Stimulated activated CD8-positive, alpha-beta memory T cell treated with anti-CD3 and anti-CD28 coated beads, Interleukin-4, amount 100 ng/mL, for 48 hours (primary cell): ENCODE measurements at places on chromosomes 3 and 15.
A peak's percentile ranks its signal among the peaks of the same experiment; 100 is the strongest.

GRCh38 chr3:55951388-55951787, 464.3 kb upstream of the WNT5A start:
- no peak for DNase-seq

- no peak for DNase-seq
These were observed 195.8 kb downstream of the RORA start for GRCh38 chr15:61033319-61033718.

- DNase-seq: no peak
These were observed 370.2 kb upstream of the ZNF385D start for GRCh38 chr3:22121068-22121701.

DNA sequence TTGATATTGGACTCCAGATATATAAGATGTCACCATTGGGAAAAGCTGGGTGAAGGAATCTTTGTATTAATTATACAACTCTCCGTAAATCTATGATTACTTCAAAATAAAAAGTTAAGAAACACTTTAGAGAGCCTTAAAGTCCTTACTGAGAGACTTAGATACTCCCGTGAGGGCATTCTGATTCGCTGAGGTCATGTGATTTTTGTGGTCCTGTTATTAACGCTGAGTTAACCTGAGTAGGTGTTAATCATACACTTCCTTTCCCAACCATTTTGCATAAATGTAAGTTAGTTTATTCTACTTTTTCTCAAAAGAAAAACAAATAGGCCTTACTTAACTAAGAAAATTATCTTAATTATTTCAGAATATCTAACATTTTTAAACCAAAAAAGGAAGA, 67.1 kb upstream of the LMOD3 start:
- no peak for DNase-seq

DNA sequence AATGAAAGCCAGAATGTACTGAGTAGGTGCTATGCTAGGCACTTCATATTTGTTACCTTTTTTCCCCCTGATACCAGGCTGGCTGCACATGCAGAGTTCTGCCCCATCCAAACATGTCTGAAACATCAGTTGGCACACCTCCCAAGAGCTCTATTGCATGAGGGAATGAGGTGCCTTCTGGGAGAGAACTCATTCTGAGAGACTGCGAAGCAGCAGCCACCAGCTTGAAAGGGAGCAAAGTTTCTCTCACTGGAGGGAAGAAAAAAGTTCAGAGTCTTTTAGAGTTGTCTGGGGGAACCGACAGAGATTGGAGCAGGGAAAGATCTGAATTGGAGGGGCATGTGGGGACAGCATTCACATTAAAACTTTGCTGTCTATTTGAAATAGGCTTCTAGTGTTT, 84.1 kb downstream of the AGBL1 start:
- DNase-seq: no peak

DNA sequence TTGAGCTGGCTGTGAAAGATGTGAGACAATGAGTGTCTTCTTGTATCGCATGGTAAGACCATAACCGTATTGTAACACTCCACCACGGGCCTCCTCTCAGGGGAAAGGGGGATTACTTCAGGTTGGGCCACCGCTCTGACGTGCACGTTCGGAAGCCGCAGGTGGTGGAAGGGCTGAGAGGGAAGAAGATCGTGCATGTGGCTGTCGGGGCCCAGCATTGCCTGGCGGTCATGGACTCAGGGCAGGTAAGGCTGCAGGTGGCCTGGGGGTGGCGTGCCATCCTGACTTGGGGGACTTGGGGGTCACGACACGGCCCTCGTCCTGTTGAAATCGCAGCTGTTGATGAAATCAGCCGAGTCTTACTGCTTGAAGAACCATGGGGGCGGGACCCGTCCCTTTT, 87.3 kb upstream of the FAN1 start:
- no peak for DNase-seq

DNA sequence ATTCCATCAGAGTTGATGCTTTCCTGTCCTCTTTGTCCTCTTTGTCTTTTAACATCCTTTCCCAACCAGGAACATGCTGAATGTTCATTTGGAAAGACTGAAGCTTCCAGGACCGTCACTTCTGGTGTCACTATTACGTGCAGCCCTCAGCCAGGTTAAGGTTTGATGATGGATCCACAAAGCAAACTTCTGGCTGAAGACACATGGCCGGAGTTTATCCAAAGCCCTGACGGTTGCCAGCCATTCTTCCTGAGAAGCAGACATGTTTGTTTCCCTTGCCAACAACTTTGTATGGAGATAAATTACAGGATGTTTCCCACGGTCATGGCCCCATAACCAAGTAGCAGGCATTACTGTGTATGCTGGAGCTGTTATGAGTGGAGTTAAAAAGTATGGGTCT, 236.9 kb downstream of the THSD4 start:
- DNase-seq: no peak

- DNase-seq: no peak
These were observed 2.5 kb upstream of the FBN1 start for GRCh38 chr15:48647962-48648361.

GRCh38 chr15:34359416-34359815, 7.6 kb downstream of the LPCAT4 start:
- DNase-seq: no peak

DNA sequence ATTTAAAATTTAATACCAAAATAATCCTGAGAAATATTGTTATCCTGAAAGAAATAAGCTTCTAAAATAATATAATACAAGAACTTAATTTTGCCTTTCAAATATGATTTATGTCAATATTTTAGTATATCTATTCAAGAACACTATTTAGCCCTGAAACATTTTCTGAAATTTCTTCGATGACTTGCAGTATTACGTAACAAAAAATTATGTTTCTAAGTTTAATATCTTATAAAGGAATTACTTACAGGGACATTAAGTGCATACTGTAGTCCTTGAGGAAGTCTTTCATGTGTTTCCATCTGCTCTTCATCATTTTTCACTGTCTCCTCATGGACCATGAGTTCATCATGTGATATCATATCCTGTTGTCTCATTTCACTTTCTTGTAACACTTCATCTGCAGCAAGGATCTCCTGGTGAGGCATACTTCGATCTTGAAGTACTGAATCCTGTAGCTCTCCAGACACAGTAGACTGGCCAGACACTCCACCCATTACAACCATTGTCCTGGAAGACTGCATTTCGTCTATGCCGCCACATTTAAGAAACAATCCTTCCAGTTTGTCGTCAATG, 62.0 kb downstream of the ZNF148 start:
- DNase-seq: no peak

DNA sequence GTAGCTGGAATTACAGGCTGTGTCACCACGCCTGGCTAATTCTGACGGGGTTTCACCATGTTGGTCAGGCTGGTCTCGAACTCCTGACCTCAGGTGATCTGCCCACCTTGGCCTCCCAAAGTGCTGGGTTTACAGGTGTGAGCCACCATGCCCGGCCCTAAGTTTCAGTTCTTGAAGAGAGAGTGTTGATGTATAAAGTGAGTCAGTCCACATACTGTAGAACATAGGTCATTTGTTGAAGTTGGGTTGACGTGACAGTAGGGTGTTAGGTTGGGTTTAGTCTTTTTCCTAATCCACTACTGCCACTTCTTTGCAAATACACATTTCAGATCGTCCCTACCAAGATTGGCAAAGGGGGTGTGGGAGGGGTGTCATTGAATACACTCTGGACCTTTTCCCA, 15.2 kb downstream of the DNAJC19 start:
- no peak for DNase-seq

DNA sequence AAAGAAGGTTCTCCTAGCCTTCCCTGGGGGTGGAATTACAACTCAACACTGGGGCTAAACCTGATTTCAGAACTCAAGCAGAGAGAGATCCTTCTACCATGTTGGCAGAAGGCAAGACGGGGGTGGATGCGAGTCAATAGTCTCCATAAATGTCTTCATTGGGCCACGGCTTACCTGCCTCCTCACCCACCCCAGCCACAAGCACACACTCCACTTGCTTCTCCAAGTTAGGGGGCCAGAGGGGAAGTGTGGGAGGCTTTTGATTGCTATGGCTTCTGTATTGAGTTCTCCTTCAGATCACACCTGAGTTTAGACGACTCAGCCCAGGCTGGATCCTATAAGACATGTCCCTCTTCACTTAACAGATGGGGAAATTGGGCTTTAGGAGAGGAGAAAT, 178.9 kb downstream of the UACA start:
- DNase-seq: peak; percentile 25

DNA sequence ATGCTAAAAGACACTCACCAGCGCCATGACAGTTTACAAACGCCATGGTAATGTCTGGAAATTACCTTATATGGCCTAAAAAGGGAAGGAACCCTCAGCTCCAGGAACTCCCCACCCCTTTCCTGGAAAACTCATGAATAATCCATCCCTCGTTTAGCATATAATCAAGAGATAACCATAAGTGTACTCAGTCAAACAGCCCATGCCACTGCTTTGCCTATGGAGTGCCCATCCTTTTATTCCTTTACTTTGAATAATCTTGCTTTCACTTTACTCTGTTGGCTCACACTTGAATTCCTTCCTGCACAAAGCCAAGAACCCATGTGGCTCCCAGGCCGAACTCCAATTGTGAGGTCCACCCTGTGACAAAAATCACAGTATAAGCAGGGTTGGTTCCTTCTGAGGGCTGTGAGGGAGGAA, 19.1 kb upstream of the FSTL1 start:
- no peak for DNase-seq

- peak; percentile 39 for DNase-seq
These were observed 69.9 kb upstream of the TNFSF10 start for GRCh38 chr3:172592898-172593669.

- no peak for DNase-seq
These were observed 254.2 kb downstream of the GAP43 start for GRCh38 chr3:115877615-115877899.

GRCh38 chr3:46406788-46407611, at the start of the genes CCR5AS and CCRL2:
Gene CCR5AS, minus strand, starts transcription at chr3:46407066.
Gene CCRL2, plus strand, starts transcription at chr3:46407259. Its CDS starts 821 bp downstream, at chr3:46408080.
- peak; percentile 54 for DNase-seq

DNA sequence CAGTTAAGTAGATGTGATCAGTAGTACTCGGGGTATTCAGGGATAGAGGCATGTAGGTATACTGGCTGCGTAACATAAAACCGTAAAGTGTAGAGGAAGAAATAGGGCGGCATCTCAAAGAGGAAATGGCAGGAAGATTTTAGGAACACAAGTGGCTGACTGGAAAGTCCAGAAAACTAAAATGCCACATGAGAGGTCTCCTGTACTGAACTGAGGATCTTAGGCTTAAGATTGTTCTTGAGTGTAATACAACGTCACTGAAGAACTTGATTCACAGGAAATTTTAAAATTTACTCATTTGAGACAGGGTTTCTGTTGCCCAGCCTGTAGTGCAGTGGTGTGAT, 2.3 kb upstream of the LMLN start:
- DNase-seq: no peak
